ENCODE measurements at places on chromosomes 7 and 10.

DNA sequence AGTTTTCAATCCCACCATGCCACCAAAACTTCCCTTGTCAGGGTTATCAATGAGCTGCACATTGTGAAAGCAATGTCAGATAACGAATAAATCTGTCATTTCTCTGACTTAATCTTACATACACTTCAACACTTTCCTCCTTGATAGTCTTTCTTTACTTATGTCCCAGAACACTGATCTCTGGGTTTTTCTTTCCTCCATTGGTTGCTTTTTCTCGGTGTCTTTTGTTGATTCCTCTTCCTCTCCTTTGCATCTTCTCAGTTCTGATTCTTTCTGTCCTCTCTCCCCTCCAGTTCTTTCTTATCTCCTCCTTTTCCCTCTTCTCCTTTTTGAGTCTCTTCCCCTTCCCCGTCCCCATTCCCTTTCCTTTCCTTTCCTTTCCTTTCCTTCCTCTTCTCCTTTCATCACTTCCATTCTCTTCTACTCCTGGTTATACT lies 16.6 kb downstream of the DNAJB9 start:
- no peak for DNase-seq

GRCh38 chr7:73827567-73828106 lies 3.2 kb upstream of the CLDN4 start:
- DNase-seq, result no peak

- no peak for DNase-seq
Measured at GRCh38 chr7:112665709-112666108, 124.5 kb downstream of the TMEM168 start.

DNA sequence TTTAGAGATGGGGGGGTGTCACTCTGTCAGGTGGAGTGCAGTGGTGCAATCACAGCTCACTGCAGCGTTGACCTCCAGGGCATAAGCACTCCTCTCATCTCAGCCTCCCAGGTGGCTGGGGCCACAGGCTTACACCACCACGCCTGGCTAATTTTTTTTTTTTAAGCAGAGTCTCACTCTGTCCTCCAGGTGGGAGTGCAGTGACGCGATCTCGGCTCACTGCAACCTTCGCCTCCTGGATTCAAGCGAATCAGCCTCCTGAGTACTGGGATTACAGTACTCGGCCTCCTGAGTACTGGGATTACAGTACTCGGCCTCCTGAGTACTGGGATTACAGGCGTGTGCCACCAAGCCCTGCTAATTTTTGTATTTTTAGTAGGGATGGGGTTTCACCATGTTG lies 23.6 kb upstream of the PPIA start:
- no peak for DNase-seq

GRCh38 chr7:158325530-158326381 lies 261.9 kb downstream of the PTPRN2 start:
- no peak for DNase-seq

DNA sequence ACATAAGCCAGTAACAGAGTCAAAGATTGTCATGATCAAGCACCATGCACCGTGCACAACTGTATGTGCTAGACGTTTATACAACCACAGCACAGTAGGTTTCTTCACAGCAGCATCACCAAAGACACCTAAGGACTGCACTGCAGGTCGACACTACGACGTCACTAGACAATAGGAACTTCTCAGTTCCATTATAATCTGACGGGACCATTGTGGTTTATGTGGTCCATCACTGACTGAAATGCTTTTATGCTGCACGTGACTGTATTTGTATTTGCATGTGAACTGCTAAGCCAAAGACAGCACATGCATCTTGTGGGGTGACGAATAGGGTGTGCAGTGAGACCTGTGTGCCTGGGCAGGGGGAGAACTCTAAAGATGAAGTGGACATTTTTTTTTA lies 164.9 kb downstream of the PARD3 start:
- no peak for DNase-seq

DNA sequence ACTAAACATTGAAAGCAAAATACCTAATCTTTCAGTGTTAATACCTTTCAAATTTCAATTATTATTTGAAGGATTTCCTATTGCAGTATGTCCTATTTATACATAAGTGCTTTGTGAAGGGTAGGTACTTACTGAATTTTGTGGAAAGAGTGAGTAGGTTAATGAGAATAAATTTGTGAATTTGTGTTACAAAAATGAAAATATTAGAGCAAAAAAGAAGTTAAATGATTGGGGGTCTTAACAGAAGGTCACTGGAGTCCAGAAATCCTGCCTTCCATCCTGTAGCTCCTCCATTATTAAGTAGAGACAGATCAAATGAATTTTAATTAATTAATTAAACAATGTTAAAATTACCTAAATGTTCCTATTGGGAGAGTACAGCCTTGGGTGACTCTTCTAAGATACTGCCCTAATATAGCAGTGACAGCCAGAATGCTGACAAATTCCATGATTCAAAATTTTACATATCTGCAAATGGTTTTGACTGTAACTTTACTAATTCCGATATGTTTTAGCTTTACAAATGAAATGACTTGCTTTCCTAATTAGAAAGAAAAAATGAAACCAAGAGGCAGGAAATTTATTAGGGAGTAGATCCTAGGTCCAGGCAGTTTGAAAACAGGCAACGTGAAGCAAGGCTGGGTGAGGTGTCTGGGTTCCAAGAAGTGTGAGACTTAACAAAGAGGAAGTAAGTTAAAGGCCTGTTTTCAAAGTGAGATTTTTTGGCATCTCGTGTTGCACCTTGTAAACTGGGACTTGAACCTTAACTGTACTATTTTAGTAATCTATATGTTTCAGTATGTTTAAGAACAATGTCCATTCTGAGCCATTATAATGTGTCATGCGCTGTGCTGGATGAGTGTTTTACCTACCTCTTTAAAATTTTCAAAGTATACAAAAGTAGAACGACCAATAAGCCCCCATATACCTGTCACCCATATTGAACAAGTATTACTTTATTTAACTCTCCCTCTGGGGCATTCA lies 1.5 kb downstream of the PIK3CG start:
- peak; percentile 69 for DNase-seq

DNA sequence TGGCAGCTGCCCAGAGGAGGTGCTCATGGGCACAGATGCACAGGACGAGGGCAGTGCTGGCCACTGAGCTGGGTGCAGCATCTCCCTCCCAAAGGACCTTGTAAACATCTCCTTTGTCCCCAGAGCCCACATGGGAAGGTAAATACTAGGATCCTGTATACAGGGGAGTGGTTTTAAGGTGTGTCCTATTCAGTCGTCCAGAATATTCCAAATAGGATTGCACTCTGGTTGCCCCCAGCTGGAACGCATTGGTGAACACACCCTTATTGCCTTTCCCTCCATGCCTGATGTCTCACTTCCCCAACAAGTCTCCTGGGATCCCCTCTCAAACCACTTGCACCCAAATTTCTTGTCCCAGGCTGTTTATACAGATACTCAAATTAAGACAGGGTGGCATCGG lies 152.0 kb upstream of the PCBD1 start:
- DNase-seq, result no peak
